Activated B cell treated with CpG ODN at 0.5 μM for 24 hours (primary cell): ENCODE measurements at places on chromosomes 2 and 18. TPM values are rescaled to one million over a fixed set of nuclear protein-coding genes. Genes with fewer than 3 reads are reported as not detected.

DNA sequence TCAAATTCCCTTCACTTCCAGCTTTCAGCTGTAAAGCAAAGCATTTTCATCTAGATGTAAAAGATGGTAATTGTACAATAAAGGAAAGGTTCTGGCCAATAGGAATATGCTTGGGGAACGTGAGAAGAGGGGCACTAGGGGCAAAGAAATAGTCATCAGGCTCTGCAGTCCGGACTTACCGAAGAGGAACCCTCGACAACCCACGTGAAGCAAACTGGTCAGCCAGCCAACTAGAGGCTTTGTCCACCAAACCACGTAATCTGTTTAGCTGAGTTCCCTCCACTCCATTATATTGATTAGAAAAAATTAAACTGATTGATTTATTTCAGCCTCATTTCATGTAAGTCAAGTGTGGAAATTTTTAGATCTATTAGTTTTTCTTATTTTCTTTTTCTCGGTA is 300.4 kb upstream of the FANCL start:
- no peak overlapping the region for H3K27ac ChIP-seq
- no peak overlapping the region for H3K4me3 ChIP-seq
- H3K36me3 ChIP-seq = no peaks in the 10 kb centered on the region
- H3K4me1 ChIP-seq = no peaks in the 10 kb centered on the region
- DNase-seq = no peak
- H3K27me3 ChIP-seq = peaks cover 6% of the 10 kb centered on the region

DNA sequence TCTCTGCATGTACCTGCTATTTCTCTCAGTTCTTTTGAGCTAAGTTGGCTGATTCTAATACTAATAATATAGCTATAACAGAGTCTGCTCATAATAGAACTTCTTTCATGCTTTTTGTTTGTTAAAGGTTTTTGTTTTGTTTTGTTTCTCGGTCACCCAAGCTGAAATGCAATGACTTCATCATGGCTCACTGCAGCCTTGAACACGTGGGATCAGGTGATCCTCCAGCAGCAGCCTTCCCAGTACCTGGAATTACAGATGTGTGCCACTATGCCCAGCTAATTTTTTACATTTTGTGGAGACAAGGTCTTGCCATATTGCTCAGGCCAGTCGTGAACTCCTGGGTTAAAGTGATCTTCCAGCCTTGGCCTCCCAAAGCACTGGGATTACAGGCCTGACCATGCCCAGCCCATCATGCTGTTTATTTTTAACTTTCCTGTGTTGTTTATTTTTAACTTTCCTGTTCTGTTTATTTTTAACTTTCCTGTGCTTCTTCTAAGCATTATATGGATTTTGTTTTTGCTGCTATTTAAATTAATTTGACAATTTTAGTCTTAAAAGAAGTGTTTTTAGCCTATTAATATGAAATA is 763.8 kb upstream of the CDH7 start:
- H3K4me3 ChIP-seq = no peak overlapping the region
- H3K36me3 ChIP-seq = no peaks in the 10 kb centered on the region
- no peaks in the 10 kb centered on the region for H3K4me1 ChIP-seq
- no peaks in the 10 kb centered on the region for H3K27me3 ChIP-seq
- no peak overlapping the region for H3K27ac ChIP-seq
- DNase-seq = no peak

GRCh38 chr2:179344280-179344964 is 79.8 kb upstream of the SESTD1 start:
- no peaks in the 10 kb centered on the region for H3K36me3 ChIP-seq
- DNase-seq = no peak
- no peak overlapping the region for H3K4me3 ChIP-seq
- H3K27ac ChIP-seq = no peak overlapping the region
- peaks cover 19% of the 10 kb centered on the region for H3K4me1 ChIP-seq

DNA sequence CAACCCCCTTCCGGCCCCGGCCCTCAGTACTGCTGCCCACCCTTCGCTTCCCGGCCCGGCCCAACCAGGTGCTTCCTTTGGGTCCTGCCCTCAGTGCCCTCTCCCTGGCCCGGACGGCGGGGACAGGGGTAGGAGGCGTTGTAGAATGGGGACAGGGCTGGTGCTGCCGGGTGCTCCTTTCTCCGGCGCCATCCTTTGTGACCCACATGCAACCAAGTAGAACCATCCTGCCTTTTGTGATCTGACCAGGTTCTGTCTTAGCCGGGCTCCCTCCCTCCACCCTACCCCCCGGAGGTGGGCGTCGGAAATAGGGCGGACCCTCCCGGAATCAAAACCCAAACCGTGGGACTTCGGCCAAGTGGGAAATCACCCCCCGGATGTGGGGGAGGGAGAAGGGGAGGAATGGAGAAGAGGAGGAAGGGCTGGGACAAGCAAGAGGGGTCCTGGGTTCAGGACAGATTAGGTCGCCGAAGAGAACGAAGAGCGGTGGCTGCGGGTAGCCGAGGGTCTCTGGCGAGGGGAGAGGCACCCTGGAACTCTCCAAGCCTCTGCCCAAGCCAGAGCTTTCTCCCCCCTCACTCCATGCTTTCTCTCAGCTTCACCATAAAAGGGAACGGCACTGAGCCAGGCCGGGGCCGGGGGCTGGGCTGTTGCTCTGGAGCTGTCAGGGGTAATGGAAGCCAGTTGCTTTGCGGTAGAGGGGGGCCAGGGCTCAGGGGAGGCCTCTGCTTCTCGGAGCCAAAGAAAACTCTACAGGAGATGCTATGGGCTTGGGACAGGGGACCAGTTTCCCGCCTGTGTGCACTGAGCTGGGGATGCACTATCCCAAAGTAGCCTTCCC is 756 bp upstream of the OST4 start:
- peak overlapping the region; percentile 77 for H3K4me3 ChIP-seq
- H3K4me1 ChIP-seq = peaks cover 70% of the 10 kb centered on the region
- DNase-seq = no peak
- no peaks in the 10 kb centered on the region for H3K27me3 ChIP-seq
- H3K27ac ChIP-seq = peak overlapping the region; percentile 53

DNA sequence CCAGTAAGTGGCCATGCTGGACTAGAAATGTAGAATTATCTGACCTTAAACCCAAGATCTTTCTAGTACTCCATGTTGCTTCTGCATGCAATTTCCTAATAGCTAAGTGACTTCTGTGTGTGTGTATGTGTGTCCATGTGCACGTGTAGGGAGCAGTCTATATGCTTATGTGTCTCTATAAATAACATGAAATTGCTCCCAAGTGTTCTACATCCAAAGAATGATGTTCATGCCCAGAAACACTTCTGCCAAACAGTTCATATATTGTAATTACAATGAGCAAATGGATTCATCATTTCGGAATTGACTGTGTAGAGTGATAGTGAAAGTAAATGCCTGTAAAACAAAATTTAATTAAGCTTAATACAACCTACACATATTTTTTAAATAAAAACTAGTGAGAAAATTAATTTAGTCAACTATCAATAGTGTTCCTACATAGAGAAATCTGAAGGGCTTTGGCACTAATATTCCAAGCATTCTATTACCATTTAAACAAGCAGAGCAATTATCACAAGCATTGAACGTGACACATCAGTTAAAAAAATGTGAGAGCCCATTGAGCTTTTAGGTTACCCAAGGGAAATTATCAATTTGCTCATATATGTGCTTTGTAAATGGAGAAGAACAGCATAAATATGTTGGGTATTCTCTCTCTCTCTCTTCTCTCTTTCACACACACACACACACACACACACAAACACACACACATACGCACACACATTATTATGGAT is 1067.4 kb downstream of the CNTNAP5 start:
- H3K27ac ChIP-seq = no peak overlapping the region
- H3K4me1 ChIP-seq = no peaks in the 10 kb centered on the region
- H3K27me3 ChIP-seq = no peaks in the 10 kb centered on the region

GRCh38 chr2:44936275-44936674 is 5.2 kb upstream of the SIX3 start:
- H3K27me3 ChIP-seq = peaks cover 62% of the 10 kb centered on the region
- H3K4me3 ChIP-seq = no peak overlapping the region
- H3K36me3 ChIP-seq = no peaks in the 10 kb centered on the region
- no peak for DNase-seq
- H3K27ac ChIP-seq = no peak overlapping the region
- peaks cover 52% of the 10 kb centered on the region for H3K4me1 ChIP-seq

- DNase-seq = no peak
- H3K27me3 ChIP-seq = no peaks in the 10 kb centered on the region
- no peaks in the 10 kb centered on the region for H3K36me3 ChIP-seq
- H3K4me3 ChIP-seq = no peak overlapping the region
Measured at GRCh38 chr2:66794551-66794950, 359.6 kb downstream of the MEIS1 start.

GRCh38 chr2:112149866-112150435 is 11.8 kb downstream of the FBLN7 start:
- H3K36me3 ChIP-seq = no peaks in the 10 kb centered on the region
- H3K4me1 ChIP-seq = peaks cover 8% of the 10 kb centered on the region
- no peak overlapping the region for H3K4me3 ChIP-seq

- no peak overlapping the region for H3K4me3 ChIP-seq
- H3K27ac ChIP-seq = no peak overlapping the region
- H3K36me3 ChIP-seq = no peaks in the 10 kb centered on the region
- no peaks in the 10 kb centered on the region for H3K27me3 ChIP-seq
Measured at GRCh38 chr2:152432206-152432653, 97.3 kb downstream of the FMNL2 start.

DNA sequence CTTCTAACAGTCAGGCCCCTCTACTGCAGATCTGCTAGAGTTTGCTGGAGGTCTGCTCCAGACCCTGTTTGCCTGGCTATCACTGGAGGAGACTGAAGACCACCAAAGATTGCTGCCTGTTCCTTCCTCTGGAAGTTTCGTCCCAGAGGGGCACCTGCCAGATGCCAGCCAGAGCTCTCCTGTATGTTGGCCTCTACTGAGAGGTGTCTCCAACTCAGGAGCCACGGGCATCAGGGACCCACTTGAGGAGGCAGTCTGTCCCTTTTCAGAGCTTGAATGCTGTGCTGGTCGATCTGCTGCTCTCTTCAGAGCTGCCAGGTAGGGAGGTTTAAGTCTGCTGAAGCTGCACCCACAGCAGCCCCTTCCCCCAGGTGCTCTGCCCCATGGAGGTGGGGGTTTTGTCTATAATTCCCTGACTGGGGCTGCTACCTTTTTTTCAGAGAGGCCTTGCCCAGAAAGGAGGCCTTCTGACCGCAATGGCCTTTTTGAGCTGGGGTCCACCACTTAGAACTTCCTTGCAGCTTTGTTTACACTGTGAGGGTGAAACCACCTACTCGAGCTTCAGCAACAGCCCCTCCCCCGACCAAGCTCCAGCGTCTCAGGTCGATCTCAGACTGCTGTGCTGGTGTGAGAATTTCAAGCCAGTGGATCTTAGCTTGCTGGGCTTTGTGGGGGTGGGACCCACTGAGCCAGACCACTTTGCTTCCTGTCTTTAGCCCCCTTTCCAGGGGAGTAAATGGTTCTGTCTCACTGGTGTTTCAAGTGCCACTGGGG is 566.0 kb downstream of the NR4A2 start:
- no peaks in the 10 kb centered on the region for H3K36me3 ChIP-seq
- H3K4me1 ChIP-seq = no peaks in the 10 kb centered on the region
- H3K27ac ChIP-seq = no peak overlapping the region
- no peaks in the 10 kb centered on the region for H3K27me3 ChIP-seq
- no peak overlapping the region for H3K4me3 ChIP-seq

DNA sequence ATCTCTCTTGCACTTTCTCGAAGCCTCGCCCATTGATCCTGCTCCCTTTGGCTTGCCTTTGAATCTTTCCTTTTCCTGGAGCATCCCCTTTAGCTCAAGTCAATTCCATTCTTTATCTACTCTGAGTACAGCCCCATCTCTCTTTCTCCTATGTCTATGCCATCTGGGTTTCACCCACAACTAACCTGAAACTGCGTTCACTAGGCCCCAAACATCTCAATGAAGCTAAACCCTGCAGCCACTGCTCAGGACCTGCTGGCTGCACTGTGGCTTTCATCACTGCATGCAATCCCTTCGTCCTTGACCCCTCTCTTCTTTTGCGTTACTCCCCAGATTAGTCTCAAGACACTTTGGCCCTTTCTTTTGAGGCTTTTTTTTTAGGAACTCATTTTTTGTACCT is 81.6 kb upstream of the CYRIA start:
- no peak overlapping the region for H3K27ac ChIP-seq
- peaks cover 2% of the 10 kb centered on the region for H3K27me3 ChIP-seq
- H3K4me3 ChIP-seq = no peak overlapping the region
- H3K36me3 ChIP-seq = no peaks in the 10 kb centered on the region
- no peak for DNase-seq

DNA sequence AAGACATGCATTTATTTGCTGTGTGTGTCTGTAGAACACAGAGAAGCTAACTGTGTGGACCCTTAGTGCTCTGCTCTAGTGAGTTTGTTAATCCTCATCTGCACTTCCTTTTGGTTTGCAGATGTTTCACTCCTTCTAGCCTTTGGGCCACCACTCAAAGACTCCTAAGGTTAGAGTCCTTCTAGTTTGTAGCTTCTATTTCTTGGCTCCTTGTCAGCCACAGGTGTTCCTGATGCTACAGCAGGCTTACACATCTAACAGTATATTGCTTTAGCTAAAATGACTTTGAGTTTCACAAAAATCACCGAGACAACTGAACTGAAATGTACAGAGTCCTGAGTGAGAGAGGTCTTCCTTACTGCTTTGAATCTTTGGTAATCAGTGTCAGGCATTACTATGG is 551.4 kb downstream of the NRXN1 start:
- no peaks in the 10 kb centered on the region for H3K27me3 ChIP-seq
- no peak overlapping the region for H3K27ac ChIP-seq
- H3K4me3 ChIP-seq = no peak overlapping the region
- H3K36me3 ChIP-seq = no peaks in the 10 kb centered on the region
- DNase-seq = no peak

GRCh38 chr18:37275237-37275741 is 290.3 kb downstream of the CELF4 start:
- H3K4me1 ChIP-seq = no peaks in the 10 kb centered on the region
- H3K27ac ChIP-seq = no peak overlapping the region
- H3K4me3 ChIP-seq = no peak overlapping the region
- no peak for DNase-seq
- H3K27me3 ChIP-seq = peaks cover 23% of the 10 kb centered on the region
- no peaks in the 10 kb centered on the region for H3K36me3 ChIP-seq

- peaks cover 18% of the 10 kb centered on the region for H3K27me3 ChIP-seq
- H3K36me3 ChIP-seq = no peaks in the 10 kb centered on the region
- H3K27ac ChIP-seq = no peak overlapping the region
- H3K4me1 ChIP-seq = no peaks in the 10 kb centered on the region
Measured at GRCh38 chr2:170739048-170739447, 23.9 kb downstream of the SP5 start.

GRCh38 chr2:106546391-106546990 is 59.3 kb downstream of the CD8B2 start:
- H3K27ac ChIP-seq = no peak overlapping the region
- H3K4me1 ChIP-seq = peaks cover 2% of the 10 kb centered on the region
- DNase-seq = no peak
- H3K36me3 ChIP-seq = no peaks in the 10 kb centered on the region
- no peak overlapping the region for H3K4me3 ChIP-seq
- H3K27me3 ChIP-seq = peaks cover 25% of the 10 kb centered on the region

SETBP1 gene
- total RNA-seq = 65.5 and 72.8 TPM in 2 replicates

EML6 gene
- 25.3 and 31.5 TPM in 2 replicates for total RNA-seq

KCNG3 gene
- total RNA-seq = not detected in 2 replicates

GALR1 gene
- not detected in 2 replicates for total RNA-seq

NOL4 gene
- not detected in 2 replicates for total RNA-seq

MARCHF4 gene
- not detected in 2 replicates for total RNA-seq

HMSD gene
- total RNA-seq = 0.11 and 1.2 TPM in 2 replicates

BUB1 gene
- 5.9 and 6.2 TPM in 2 replicates for total RNA-seq

MYO1B gene
- total RNA-seq = 2.5 and 2.7 TPM in 2 replicates

CCL20 gene
- total RNA-seq = not detected in 2 replicates

TMBIM1 gene
- 40.7 and 45.0 TPM in 2 replicates for total RNA-seq

COLEC11 gene
- not detected in 2 replicates for total RNA-seq
